ENCODE measurements at places on chromosomes 6 and 20. TPM values are rescaled to one million over a fixed set of nuclear protein-coding genes. Genes with fewer than 3 reads are reported as not detected.
A peak's percentile ranks its signal among the peaks of the same experiment; 100 is the strongest.

The OR2H2 gene
- not detected for total RNA-seq

The TBPL1 gene
- total RNA-seq: 22.8 TPM

The DDAH2 gene
- total RNA-seq: 56.2 TPM

The PRR18 gene
- total RNA-seq: 0.26 TPM

The ARFGEF3 gene
- total RNA-seq: 1.4 TPM

The POPDC3 gene
- 35.5 TPM for total RNA-seq

The SLC35D3 gene
- not detected for total RNA-seq

The UNC5CL gene
- 0.27 TPM for total RNA-seq

The FAM217A gene
- total RNA-seq: not detected

The OXT gene
- total RNA-seq: 0.65 TPM

The TMEM200A gene
- 0.65 TPM for total RNA-seq

The B3GAT2 gene
- total RNA-seq: not detected

The PERP gene
- total RNA-seq: 45.6 TPM

The GJA10 gene
- total RNA-seq: not detected

The KIAA0408 gene
- 12.9 TPM for total RNA-seq

The APOBEC2 gene
- total RNA-seq: 103 TPM

The SLC16A10 gene
- 4.8 TPM for total RNA-seq

GRCh38 chr6:87241304-87241703, 81.1 kb upstream of the SMIM8 start:
- no peak for DNase-seq

DNA sequence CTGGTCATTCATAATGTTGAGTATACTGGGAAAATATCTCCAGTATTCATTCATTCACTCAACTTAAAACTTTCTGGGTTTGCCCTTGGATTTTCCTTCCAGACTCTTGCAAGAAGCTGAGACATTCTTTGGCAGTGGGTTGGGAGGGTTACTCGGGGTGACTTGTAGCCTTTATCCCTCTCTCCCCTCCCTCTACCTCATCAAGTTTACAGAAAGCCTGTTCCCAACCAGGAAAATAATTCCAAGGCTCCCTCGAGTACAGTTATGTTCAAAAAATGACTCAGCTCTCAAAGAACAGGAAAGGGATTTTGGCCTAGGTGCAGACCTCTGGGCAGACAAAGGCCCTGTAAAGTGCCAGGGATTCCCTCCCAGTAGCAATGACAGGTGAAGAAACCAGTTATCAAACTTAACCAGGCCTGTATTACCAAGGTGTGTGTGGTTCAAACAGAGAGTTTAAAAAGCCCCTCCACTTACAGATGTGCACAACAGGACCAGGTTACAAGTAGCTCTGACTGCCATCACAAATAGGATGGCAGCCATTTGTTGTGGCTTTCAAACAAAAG, 22.2 kb downstream of the FKBP1A start:
- DNase-seq: no peak

- no peak for DNase-seq
Measured at GRCh38 chr6:56580271-56580670, 62.4 kb downstream of the DST start.

DNA sequence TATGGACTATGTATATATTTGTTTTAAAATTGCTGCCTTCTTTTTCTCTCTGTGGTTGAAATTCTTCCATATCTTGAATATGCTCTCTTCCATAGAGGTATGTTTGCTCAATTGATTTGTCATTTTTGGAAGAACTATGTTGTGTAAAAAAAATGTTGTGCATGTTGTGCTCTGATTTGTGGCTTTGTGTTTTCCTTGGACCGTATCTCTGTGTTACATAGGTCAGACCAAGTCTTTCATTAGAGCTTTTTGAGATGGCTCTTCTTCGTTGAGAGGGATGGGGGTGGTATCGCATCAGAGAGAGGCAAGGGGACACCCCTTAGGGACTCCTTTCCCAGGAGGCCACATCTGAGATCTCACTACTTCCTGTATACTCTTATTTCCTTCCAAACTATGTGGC, 43.8 kb downstream of the TMEM244 start:
- DNase-seq: no peak

- no peak for DNase-seq
Measured at GRCh38 chr20:25223179-25223661, 24.7 kb upstream of the PYGB start.

- DNase-seq: no peak
Measured at GRCh38 chr6:111982681-111983080, 71.2 kb upstream of the CCN6 start.

GRCh38 chr20:22333885-22334545, 250.4 kb downstream of the FOXA2 start:
- DNase-seq: peak; percentile 43

- no peak for DNase-seq
Measured at GRCh38 chr6:70414813-70415212, 1.5 kb downstream of the FAM135A start.

GRCh38 chr20:5364997-5365597, 48.3 kb upstream of the PROKR2 start:
- DNase-seq: no peak

DNA sequence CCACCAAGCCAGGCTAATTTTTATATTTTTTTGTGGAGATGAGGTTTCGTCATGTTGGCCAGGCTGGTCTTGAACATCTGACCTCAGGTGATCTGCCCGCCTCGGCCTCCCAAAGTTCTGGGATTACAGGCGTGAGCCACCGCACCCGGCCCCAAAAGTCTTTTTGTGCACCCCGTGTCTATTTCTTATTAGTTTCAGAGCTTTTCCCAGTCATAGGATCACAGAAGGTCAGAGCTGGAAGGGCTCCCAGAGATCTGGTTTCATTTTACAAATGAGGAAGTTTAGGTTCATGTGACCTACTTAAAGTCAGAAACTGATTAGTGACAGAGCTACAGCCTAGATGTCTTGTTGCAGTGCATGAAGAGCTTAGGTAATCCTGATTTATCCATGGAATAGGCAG, 1.6 kb upstream of the OGFRL1 start:
- DNase-seq: no peak

DNA sequence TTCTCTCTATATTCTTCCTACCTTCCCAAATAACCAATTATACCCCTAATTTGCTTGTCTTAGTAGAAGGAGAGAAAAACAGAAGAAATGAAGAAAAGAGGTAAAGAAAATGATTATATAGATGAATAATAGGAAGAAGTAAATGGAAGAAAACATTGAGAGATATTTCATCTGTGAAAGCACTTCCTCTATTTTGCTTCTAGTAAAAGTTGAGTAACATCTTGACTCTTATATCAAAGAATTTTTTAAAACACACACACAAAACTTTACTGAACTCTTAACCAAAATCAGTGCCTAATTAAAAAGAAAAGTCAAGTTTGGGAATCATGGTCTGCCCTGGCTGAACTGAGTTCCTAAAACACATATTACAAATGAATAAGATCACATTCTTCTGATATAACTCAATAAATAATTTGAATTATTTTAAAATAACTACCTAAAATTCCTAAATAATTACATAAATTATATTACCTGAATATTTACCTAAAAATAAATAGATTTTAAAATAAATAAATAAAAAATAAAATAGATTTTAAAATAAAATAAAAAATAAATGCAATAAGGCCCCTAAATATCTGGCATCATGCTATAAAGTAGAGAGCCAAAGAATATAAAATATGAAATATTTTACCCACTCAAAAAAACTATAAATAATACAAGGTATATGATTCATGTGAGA, 8.8 kb downstream of the SLC17A2 start:
- DNase-seq: no peak

GRCh38 chr6:14729129-14729871, 516.6 kb upstream of the JARID2 start:
- no peak for DNase-seq

DNA sequence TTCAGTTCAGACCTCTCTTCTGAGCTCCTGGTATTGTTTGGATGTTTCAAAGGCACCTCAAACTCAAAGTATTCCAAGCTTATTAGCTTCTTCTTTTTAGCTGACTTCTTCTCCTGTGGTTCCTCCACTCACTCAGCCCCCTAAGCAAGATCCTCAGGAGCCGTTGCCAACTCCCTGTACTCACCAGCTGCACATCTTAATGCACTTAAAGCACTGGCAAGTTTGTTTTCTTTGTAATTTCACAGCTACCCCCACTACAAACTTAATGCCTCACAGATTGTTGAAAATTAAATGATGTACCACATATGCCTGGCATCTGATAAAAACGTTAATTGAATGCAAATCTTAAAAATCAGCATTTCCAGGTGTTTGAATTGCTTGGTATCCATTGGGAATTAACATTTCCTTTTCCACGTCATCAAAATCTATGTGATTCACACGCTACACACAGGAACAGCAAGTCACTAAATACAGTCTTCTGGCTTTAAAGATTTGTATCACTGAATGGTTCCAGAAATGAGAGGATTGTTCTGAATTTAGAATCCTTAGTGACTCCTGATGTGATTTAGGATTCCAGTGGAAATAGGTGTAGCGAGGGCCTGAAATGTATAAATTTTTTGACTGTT, 24.5 kb downstream of the CALHM6 start:
- no peak for DNase-seq

GRCh38 chr20:59429396-59429795, 129.0 kb downstream of the EDN3 start:
- no peak for DNase-seq

GRCh38 chr6:13754644-13755043, 43.0 kb upstream of the RANBP9 start:
- DNase-seq: no peak

DNA sequence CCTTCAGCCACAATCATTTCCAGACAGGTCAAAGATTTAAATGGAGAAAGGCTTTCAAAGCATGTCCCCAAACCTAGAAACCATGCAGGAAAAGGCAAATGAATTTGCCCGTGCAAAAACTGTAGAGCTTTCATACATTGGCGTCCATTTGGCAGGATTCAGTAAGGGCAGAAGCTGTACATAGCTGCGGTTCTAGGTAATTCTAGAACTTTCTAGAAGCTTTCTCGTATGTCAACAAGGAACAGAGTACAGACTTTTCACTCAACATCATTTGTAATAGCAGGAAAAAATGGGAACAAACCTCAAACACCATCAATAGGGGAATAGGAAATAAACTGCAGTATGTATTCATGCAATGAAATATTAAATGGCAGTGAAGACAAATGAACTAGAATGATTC, 11.1 kb upstream of the MAPK13 start:
- DNase-seq: no peak

GRCh38 chr6:111294374-111294967, 188.5 kb downstream of the REV3L start:
- DNase-seq: no peak

- DNase-seq: no peak
Measured at GRCh38 chr20:48702455-48702913, 125.3 kb downstream of the PREX1 start.

- no peak for DNase-seq
Measured at GRCh38 chr6:32327103-32327502, 44.6 kb downstream of the TSBP1 start.

Measured in left cardiac atrium (tissue), 4 donors.